ENCODE measurements at places on chromosomes 2 and 18. TPM values are rescaled to one million over a fixed set of nuclear protein-coding genes. Genes with fewer than 3 reads are reported as not detected.

DNA sequence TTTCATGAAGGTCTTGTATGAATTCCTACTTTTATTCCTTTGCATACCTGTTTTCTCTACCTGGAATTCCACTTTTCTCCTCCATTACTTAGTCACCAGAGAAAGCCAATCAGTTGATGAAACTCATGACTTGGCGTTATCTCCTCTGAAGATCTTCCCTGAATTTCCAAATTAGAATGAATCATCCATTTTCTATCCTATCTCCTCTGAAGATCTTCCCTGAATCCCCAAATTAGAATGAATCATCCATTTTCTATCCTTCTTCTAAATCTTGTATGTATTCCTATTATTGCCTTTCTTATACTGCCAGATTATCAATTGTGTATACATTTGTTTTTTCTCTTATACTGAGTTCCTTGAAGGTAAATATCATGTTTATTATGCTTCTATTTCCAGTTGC, 440.4 kb downstream of the CCDC85A start:
- no peak overlapping the region for H3K4me3 ChIP-seq
- H3K27me3 ChIP-seq: no peaks in the 10 kb centered on the region
- H3K4me1 ChIP-seq: no peaks in the 10 kb centered on the region
- no peak for DNase-seq
- H3K36me3 ChIP-seq: no peaks in the 10 kb centered on the region
- H3K27ac ChIP-seq: no peak overlapping the region

GRCh38 chr18:26563024-26563423, 14.7 kb upstream of the KCTD1 start:
- H3K36me3 ChIP-seq: no peaks in the 10 kb centered on the region
- no peak for DNase-seq
- H3K4me3 ChIP-seq: no peak overlapping the region
- H3K27ac ChIP-seq: no peak overlapping the region
- no peaks in the 10 kb centered on the region for H3K4me1 ChIP-seq
- peaks cover 7% of the 10 kb centered on the region for H3K27me3 ChIP-seq

GRCh38 chr18:46859855-46860254, 57.5 kb downstream of the PIAS2 start:
- H3K36me3 ChIP-seq: peaks cover 41% of the 10 kb centered on the region
- H3K4me1 ChIP-seq: peaks cover 8% of the 10 kb centered on the region
- no peak overlapping the region for H3K27ac ChIP-seq
- H3K4me3 ChIP-seq: no peak overlapping the region
- H3K27me3 ChIP-seq: no peaks in the 10 kb centered on the region
- no peak for DNase-seq

DNER gene
- total RNA-seq: not detected

GRCh38 chr2:151872463-151872862, 44.2 kb upstream of the ARL5A start:
- H3K4me1 ChIP-seq: no peaks in the 10 kb centered on the region
- H3K27me3 ChIP-seq: no peaks in the 10 kb centered on the region
- DNase-seq: no peak
- no peak overlapping the region for H3K27ac ChIP-seq

Measured in activated CD4-positive, alpha-beta T cell treated with anti-CD3 and anti-CD28 coated beads for 36 hours (primary cell).